ENCODE measurements at places on chromosomes 7 and 10.

- H3K4me3 ChIP-seq = no peak overlapping the region
- no peaks in the 10 kb centered on the region for H3K27me3 ChIP-seq
- no peaks in the 10 kb centered on the region for H3K36me3 ChIP-seq
- H3K27ac ChIP-seq = no peak overlapping the region
- no peaks in the 10 kb centered on the region for H3K4me1 ChIP-seq
These were observed 16.7 kb downstream of the INSYN2A start for GRCh38 chr10:127179612-127180250.

GRCh38 chr7:155959894-155960293 is 147.6 kb upstream of the SHH start:
- DNase-seq = no peak
- H3K36me3 ChIP-seq = peaks cover 2% of the 10 kb centered on the region

- DNase-seq = no peak
- peaks cover 2% of the 10 kb centered on the region for H3K4me1 ChIP-seq
- peaks cover 7% of the 10 kb centered on the region for H3K27me3 ChIP-seq
- H3K36me3 ChIP-seq = no peaks in the 10 kb centered on the region
- H3K4me3 ChIP-seq = no peak overlapping the region
These were observed 64.5 kb upstream of the SORCS3 start for GRCh38 chr10:104576611-104577010.

- H3K27me3 ChIP-seq = peaks cover 11% of the 10 kb centered on the region
- no peak overlapping the region for H3K4me3 ChIP-seq
- H3K27ac ChIP-seq = no peak overlapping the region
- DNase-seq = no peak
These were observed 237.8 kb upstream of the GPR26 start for GRCh38 chr10:123428391-123428790.

GRCh38 chr7:107007007-107007891 is 37.3 kb upstream of the PRKAR2B start:
- no peak overlapping the region for H3K27ac ChIP-seq
- H3K27me3 ChIP-seq = no peaks in the 10 kb centered on the region
- no peaks in the 10 kb centered on the region for H3K4me1 ChIP-seq
- DNase-seq = no peak
- no peaks in the 10 kb centered on the region for H3K36me3 ChIP-seq

DNA sequence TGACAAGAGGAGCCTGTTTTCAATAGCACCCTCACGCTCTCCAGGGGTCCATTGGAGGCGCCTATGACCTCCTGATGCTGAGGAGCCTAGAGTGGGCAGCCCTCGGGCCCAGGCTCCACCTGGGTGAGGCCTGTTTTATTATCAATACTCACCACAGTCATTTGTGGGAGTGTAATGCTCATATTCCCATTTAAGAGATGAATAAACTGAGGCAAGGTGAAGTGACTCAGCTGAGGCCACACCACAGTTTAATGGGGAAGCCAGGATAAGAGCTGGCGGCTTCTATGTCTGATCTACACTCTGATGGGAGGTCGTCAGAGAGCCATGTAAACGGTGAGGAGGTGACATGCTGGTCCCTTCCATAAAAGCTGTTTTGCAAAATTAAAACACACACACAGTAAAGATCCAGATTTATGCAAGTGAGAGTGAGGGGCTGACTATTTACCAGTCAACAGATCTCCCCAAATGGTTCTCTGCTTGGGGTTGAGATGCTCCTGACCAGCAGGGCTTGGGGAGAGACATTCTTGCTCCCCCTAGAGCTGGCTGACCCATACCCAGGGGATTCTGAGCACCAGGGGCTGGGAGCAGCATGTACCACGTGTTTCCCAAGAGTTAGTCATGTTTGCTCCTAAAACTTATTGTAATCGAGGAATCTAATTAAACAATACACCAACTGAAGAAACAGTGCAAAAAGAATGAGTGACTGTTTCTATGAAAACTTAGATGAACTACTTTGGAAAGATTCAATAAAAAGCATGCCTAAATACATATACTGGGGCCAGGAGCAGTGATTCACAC is 81.0 kb upstream of the INSIG1 start:
- no peaks in the 10 kb centered on the region for H3K36me3 ChIP-seq
- H3K4me3 ChIP-seq = no peak overlapping the region
- no peak overlapping the region for H3K27ac ChIP-seq
- H3K4me1 ChIP-seq = no peaks in the 10 kb centered on the region
- no peak for DNase-seq
- H3K27me3 ChIP-seq = peaks cover 2% of the 10 kb centered on the region

GRCh38 chr7:6558837-6559236 is 7.6 kb upstream of the GRID2IP start:
- peaks cover 2% of the 10 kb centered on the region for H3K36me3 ChIP-seq
- H3K4me3 ChIP-seq = no peak overlapping the region
- no peak for DNase-seq
- H3K27ac ChIP-seq = no peak overlapping the region
- peaks cover 2% of the 10 kb centered on the region for H3K27me3 ChIP-seq

- H3K27ac ChIP-seq = no peak overlapping the region
- no peaks in the 10 kb centered on the region for H3K27me3 ChIP-seq
- no peak overlapping the region for H3K4me3 ChIP-seq
These were observed 6.9 kb downstream of the TMEM60 start for GRCh38 chr7:77791336-77791735.

DNA sequence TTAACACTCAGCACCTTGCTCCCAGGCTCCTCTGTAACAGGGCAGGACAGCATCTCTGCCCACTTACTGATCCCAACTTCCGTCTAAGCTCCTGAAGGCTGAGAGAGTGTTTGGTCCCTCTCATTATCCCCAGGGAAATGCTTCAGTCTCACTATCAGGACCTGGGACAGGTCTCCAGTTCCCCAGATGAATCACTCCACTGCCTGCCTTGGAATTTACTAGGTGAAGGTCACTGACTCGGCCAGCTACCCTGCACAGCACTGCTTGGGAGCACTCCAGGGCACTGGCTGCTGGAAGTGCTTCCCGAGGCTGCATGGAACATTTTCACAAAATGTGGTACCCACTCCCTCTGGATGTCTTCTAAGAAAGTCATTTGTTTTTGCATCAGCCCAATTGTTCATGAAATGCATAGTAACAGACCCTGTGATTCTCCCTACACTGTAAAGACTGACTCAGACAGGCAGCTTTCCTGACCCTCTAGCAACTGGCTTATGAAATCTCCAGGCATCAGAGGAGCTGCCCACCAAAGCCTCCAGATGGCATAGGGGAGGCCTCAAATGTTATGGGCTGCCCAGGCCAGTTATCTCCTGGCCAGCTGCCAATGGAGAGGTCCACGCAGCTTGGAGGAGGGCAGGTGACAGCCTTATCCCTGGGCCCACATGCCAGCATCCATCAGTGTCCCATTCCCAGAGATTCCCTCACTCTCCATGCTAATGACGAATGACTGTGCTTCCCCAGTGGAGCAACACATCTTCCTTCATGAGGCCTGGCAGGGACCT is 89.1 kb downstream of the GFRA1 start:
- H3K4me1 ChIP-seq = no peaks in the 10 kb centered on the region
- H3K27me3 ChIP-seq = no peaks in the 10 kb centered on the region
- no peak overlapping the region for H3K4me3 ChIP-seq
- H3K27ac ChIP-seq = no peak overlapping the region
- no peak for DNase-seq
- H3K36me3 ChIP-seq = no peaks in the 10 kb centered on the region

GRCh38 chr10:91564026-91564425 is 68.8 kb downstream of the PPP1R3C start:
- H3K27me3 ChIP-seq = peaks cover 7% of the 10 kb centered on the region
- H3K4me1 ChIP-seq = no peaks in the 10 kb centered on the region
- H3K36me3 ChIP-seq = no peaks in the 10 kb centered on the region
- H3K4me3 ChIP-seq = no peak overlapping the region
- DNase-seq = no peak
- H3K27ac ChIP-seq = no peak overlapping the region

- no peak overlapping the region for H3K4me3 ChIP-seq
- no peaks in the 10 kb centered on the region for H3K36me3 ChIP-seq
- H3K4me1 ChIP-seq = no peaks in the 10 kb centered on the region
- H3K27me3 ChIP-seq = peaks cover 2% of the 10 kb centered on the region
- no peak overlapping the region for H3K27ac ChIP-seq
These were observed 66.4 kb downstream of the ST8SIA6 start for GRCh38 chr10:17387861-17388503.

DNA sequence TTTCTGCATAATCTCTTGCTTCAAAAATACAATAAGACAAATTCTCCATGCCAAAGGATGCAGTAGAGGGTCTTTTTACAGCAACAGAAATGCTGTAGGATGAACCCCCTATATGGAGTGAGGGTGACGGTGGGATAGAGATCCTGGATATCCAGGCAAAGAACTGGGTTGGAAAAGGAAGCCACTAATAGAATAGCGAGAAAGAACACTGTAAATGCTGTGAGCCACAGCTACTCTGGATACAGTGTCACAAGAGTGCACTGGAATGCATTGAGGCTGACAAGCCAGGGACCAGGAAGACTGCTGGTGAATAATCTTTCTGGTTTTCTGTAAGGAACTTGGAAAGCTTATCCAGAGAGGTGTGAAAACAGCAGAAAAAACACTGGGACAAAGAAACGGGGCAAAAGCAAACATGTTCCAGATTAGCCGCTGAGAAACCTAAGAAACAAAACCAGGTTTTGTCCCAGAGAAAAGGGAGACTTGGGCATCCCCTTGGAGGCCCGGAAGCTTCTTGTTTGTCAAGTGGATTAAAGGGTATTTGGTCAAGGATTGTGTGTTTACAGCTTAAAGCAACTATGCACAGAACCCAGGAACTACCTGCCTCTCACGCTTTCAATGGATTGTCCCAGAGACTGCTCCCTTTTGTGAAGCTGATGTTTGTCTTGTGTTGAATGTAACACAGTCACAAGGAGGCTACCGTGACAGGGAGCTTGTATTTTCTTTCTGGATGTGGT is 6.2 kb upstream of the MSMB start:
- peaks cover 4% of the 10 kb centered on the region for H3K4me1 ChIP-seq
- no peak for DNase-seq
- peaks cover 6% of the 10 kb centered on the region for H3K27me3 ChIP-seq
- peaks cover 3% of the 10 kb centered on the region for H3K36me3 ChIP-seq
- no peak overlapping the region for H3K27ac ChIP-seq
- no peak overlapping the region for H3K4me3 ChIP-seq

GRCh38 chr10:66455304-66455703 is 470.5 kb upstream of the LRRTM3 start:
- H3K4me1 ChIP-seq = no peaks in the 10 kb centered on the region
- DNase-seq = no peak
- no peaks in the 10 kb centered on the region for H3K36me3 ChIP-seq
- H3K27me3 ChIP-seq = no peaks in the 10 kb centered on the region

- H3K4me3 ChIP-seq = no peak overlapping the region
- H3K36me3 ChIP-seq = no peaks in the 10 kb centered on the region
- H3K27ac ChIP-seq = no peak overlapping the region
- no peaks in the 10 kb centered on the region for H3K27me3 ChIP-seq
- DNase-seq = no peak
These were observed 590.2 kb downstream of the MAGI2 start for GRCh38 chr7:78863281-78863680.

DNA sequence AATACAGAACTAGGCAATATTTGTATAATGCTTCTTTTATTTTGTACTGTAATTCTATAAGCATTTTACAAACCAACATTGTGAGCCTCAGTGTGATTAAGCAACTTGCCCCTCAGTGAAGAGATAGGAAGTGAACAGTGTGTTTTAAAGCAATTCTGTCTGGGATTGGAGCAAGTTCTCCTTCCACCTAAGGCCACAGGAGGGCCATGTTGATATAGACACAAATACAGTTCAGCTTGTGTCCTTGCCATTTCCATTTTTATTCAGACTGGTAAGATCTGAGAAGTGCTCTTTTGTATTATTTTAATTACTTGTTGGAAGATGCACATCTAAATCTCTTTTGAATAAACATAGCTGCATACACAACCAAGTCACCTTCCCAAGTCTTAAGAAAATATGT is 416.3 kb upstream of the COBL start:
- DNase-seq = no peak
- no peaks in the 10 kb centered on the region for H3K27me3 ChIP-seq
- H3K27ac ChIP-seq = no peak overlapping the region
- no peaks in the 10 kb centered on the region for H3K36me3 ChIP-seq

DNA sequence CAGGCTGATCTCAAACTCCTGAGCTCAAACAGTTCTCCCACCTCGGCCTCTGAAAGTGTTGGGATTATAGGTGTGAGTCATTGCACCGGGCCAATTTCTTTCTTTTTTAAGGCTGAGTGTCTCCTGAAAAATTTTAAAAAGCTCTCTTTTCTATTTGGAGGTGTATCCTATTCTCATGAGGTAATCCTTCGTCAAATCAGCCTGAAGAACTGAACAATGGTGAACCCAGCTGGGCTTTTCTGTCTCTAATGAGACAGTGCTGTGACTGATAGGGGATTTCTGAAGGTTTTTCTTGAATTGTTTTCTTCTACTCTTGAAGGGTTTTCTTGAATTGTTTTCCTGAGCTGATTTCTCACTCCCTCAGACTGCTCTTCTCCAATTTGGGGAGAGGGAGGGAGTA is 30.9 kb upstream of the CALU start:
- no peak overlapping the region for H3K4me3 ChIP-seq
- DNase-seq = no peak
- peaks cover 1% of the 10 kb centered on the region for H3K4me1 ChIP-seq
- H3K27me3 ChIP-seq = peaks cover 12% of the 10 kb centered on the region
- no peaks in the 10 kb centered on the region for H3K36me3 ChIP-seq

DNA sequence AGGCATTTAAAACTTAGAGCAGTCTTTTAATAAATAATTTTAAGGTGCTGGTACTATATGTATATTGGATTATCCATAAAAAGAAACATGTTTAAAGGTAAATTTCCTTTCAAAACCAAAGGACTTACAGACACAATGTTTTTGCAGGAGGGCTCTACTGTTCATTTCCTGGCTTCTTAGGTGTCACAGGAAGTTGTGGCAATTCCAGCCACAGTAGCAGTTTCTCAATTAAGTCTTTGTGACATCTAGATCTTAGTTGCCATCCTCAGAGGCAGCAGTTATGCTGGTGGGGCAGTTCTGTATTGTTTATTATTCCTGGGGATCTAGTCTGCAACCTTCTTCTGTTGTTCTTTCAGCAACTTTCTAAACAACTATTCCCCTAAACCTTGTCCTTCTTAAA is 460.1 kb downstream of the MAGI2 start:
- no peaks in the 10 kb centered on the region for H3K36me3 ChIP-seq
- H3K27me3 ChIP-seq = no peaks in the 10 kb centered on the region
- H3K4me1 ChIP-seq = peaks cover 5% of the 10 kb centered on the region
- no peak overlapping the region for H3K27ac ChIP-seq
- DNase-seq = no peak

DNA sequence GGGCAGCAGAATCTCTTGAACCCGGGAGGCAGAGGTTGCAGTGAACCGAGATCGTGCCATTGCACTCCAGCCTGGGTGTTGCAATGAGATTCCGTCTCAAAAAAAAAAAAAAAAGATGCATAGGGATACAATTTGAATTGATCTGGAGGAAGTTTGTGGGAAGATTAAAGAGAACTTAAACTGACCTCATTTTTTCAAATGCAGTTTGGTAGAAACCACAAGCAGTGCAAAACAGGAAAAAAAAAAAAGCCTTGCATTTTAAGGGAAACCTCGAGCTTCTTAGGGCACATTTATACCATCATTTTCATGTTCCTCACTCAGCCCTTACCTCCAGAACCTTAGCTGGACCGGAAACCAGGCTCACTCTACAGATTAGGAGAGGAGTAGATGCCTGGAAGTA is 2.8 kb downstream of the KCTD7 start:
- H3K4me1 ChIP-seq = peaks cover 36% of the 10 kb centered on the region
- DNase-seq = no peak
- H3K4me3 ChIP-seq = peak overlapping the region; percentile 81
- peak overlapping the region; percentile 94 for H3K27ac ChIP-seq
